NCI-H1092 (cell line): ENCODE measurements at places on chromosomes 1 and 21.

DNA sequence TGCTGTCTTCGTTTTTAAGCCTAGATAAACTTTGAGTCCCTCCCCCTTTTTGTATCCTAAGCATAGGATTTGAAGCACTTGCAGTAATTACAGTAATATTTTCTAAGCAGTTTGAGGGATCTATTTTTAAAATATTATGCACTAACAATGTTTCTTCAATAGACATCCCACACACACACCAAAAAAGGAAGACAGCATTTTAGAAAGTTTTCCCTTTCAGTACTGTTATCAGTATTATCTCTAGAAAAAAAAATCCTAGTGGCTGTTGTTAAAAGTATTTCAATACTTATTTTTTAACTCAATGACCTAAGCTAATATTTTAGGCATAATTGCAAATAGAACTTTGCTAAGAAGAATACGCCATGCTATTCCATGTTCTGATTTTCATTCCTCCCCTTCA lies 15.1 kb downstream of the MCOLN3 start:
- DNase-seq = no peak

- DNase-seq = peak; percentile 51
These were observed 145.5 kb downstream of the TIAM1 start for GRCh38 chr21:31198575-31198974.

DNA sequence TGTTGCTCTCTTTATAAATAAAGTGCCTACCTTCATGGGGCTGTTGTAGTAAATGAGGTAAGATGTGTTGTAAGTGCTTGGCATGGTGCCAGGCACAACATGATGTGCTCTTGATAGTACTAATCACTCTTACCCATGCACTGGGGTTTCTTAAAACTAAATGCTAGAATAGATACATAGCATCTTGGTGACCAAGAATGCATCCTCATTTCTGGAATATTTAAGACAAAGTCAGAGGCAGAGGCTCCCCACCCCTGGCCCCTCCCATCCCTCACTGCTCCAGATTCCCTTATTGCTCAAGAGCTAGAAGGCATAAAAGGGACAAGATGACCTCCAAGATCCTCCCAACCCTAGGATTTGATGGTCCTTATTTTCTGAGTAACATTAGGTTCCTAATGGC lies 61.3 kb downstream of the GLUL start:
- DNase-seq = no peak

DNA sequence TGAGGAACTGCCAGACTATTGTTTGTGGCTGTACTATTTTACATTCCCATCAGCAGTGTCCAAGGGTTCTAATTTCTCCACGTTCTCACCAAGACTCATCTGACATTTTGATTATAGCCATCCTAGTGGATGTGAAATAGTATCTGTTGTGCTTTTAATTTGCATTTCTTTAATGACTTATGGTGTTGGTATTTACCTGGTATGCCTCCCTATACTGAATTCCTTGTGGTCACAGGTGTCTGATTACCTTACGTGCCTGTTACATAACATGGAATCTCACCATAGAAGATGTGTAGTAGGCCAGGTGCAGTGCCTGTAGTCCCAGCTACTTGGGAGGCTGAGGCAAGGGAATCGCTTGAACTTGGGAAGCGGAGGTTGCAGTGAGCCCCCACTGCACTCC lies 13.5 kb downstream of the ZYG11A start:
- no peak for DNase-seq

GRCh38 chr1:118122234-118123004 lies 62.6 kb downstream of the SPAG17 start:
- no peak for DNase-seq

GRCh38 chr21:38433471-38433870 lies 64.8 kb downstream of the ERG start:
- no peak for DNase-seq

- DNase-seq = no peak
These were observed 128.5 kb upstream of the POU3F1 start for GRCh38 chr1:38175121-38175520.

GRCh38 chr1:198620218-198620617 lies 18.6 kb upstream of the PTPRC start:
- DNase-seq = no peak

DNA sequence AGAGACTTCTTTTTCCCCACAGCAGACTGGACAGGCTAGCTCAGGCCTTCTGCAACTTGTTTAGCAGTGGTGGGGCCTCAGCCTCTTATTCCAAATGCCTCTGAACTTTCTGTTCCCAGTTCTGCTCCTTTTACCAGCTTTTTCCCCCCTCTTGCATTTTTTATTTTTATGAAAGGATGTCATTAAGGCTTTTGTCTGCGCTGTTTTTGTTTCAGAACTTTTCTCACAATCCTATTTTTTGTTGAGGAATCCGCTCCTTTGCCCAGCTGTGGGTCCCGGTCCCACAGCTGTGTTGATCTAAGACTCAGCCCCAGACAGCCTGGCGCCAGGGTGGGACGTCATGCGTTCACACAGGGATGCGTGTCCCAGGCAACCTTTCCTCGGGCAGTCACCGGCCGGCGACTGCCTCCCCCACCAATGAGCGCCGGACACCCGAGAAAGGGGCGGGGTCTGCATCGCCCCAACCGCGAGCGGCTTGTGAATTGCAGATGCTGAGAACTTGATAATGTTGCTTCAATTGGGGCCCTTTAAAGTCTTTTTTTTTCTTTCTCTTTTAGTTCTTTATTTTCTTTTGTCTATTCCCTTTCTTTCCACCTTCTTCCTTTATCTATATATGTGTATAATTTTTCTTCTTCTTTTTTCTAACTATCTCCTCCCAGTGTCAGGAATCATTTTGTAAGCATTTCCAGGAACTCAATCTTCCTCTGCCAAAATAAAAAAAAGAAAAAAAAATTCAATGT lies 3.0 kb upstream of the ID3 start:
- DNase-seq = peak; percentile 97

DNA sequence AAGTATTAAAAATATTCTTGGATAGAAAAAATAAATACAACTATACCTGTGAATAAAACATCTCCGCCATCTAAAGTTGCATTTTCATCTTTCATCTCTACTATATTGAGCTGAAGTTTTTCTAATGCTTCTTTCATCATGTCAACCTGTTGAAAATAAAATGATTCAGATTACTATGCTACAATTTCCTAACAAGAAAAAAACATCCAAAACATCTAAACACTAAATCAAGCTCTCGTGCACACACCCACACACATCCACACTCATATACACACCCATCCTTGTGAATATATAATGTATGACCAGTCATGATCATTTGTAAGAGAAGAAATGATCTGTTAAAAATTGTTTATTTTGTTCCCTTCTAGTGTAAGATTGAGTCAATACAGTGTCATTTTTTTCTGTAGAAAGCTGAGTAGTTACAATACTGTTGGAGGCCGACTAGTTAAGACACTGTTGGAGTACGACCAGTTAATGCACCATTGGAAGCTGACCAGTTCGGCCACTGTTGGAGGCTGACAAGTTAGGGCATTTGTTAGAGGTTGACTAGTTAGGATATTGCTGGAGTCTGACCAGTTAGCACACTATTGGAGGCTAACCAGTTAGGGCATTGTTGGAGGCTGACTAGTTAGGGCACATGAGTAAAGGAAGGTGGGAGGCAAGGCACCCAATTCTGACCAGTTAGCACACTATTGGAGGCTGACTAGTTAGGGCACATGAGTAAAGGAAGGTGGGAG lies 82.4 kb upstream of the BCL10 start:
- DNase-seq = no peak

- no peak for DNase-seq
These were observed 65.1 kb downstream of the COL18A1 start for GRCh38 chr21:45470087-45470515.

GRCh38 chr1:68293609-68294366 lies 61.5 kb upstream of the WLS start:
- DNase-seq = no peak

GRCh38 chr1:171919891-171920887 lies 78.9 kb downstream of the DNM3 start:
- DNase-seq = no peak

- no peak for DNase-seq
These were observed 111.4 kb downstream of the HLX start for GRCh38 chr1:220990427-220991339.

DNA sequence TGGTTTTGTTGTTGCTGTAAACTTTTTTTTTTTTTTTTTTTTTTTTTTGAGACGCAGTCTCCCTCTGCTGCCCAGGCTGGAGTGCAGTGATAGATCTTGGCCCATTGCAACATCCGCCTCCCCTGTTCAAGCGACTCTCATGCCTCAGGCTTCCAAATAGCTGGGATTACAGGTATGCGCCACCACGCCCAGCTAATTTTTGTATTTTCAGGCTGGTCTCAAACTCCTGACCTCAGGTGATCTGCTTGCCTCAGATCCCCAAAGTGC lies 78.9 kb upstream of the SLC45A1 start:
- DNase-seq = no peak

DNA sequence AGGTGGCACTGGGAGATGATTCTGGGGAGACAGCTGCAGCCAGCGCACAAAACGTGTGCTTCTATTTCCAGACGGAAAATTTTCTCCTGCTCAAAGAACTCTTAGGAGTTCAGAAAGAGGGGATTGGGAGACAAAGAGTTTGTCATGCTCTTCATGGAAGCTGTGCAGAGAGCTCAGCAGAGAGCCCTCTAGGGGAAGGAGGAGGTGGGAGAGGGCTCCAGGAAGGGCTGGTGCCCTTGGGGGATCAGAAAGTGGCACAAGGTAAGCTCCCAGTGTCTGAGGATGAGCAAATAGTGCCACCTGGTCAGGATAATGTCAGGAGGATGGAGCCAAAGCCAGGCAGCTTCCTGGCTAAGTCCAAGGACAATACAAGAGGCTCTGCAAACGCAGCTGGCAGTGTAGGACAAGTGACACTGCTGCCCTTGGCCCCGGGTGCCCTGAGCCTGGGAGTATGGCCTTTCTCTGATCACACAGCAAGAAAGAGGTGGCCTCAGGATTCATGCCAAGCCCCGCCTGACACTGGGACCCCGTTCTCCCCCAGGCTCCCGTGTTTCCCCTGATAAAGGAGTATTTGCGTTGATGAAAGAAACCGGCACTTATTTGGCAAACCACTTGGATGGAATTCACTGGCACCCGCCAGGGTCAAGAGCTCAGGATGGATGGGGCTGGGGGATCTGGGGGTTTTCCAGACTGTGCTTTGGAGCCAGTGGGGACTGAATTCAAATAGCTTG lies 254.0 kb downstream of the PTPRU start:
- DNase-seq = peak; percentile 78

DNA sequence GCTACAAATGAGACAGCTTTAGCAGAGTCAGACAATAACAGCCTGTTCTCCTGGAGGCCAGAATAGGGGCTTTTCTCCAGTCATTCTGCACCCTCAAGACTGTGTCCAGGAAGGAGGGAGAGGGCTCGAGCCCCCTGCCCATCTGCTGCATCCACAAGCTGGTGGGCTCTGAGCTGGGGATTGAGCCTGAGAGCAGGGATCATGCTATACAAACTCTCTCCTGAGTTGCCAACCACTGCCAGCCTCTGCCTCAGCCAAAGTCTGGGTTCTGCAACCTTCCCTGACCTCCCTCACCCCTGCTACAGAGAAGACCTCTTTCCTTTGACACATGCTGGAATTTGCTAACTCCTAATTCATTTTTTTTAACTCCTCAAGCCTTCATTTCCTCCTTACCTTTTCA lies 14.8 kb upstream of the PPM1J start:
- no peak for DNase-seq

GRCh38 chr1:41475346-41475745 lies 9.1 kb downstream of the EDN2 start:
- no peak for DNase-seq

GRCh38 chr1:227124473-227124872 lies 184.4 kb downstream of the COQ8A start:
- no peak for DNase-seq

- no peak for DNase-seq
These were observed 279.8 kb downstream of the PBX1 start for GRCh38 chr1:164838786-164839185.

- DNase-seq = no peak
These were observed 65.7 kb downstream of the MAP3K7CL start for GRCh38 chr21:29195981-29196669.

DNA sequence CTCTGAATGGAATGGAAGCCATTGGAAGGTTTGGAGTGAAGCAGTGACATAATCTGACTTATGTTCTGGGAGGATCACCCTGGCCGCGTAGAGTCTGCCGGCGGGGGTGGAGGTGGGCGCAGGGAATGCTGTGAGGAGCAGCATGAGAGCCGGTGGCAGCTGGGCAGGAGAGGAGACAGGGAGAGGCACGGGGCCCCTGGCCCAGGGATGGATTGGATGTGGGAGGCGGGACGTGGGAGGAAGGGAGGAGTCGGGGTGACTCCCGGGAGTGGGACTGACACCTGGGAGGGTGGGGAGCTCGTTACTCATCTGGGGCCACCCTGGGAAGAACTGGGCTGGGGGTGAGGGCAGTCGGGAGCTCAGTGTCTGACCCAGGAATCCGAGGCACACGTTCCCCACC lies 10.4 kb upstream of the KCNAB2 start:
- DNase-seq = no peak

DNA sequence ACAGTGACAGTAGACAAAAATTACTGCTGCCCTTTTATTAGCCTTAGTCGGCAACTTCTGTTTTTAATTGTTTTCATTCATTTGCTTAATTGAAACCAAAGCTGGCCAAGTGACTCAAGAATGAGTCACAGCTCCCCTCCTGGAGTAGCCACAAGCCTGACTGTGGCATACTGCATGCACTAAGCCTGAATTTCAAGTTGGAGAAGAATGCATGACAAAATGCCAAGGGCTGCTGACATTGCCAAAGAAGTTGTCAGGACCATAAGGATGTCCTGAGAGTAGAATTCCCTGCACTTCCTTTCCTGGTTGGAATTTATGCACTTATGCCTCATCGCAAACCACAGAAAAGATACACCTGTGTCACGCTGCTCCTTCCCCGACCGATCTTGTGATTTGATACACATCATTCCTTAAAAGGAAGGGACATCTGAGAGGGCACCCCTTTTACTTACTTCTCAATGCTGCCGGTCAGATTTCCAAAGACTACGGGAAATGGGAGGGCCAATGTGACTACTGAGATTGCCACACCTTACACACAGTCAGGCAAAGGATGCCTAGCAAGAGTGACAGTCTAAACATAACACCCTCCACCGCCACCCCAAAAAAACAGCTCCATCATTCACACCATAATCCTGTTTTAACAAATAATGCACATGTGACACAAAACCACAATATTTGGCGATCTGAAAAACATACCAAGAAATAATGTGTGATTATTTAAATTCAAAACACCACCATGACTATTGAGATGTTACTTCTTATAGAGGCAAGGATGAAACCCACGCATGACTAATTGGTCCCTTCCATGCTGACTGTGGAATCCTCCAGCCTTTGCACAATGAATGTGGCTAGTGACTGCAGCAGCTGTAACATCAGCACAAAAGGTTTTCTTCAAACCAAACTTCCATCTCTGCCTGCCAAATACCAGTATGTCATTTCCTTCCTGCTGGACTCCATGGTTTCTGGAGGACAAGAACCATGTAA lies 28.2 kb downstream of the VAV3 start:
- no peak for DNase-seq

- DNase-seq = no peak
These were observed 172.2 kb upstream of the UBE2U start for GRCh38 chr1:64031236-64031635.
